LNCaP clone FGC (cell line): ENCODE measurements at places on chromosomes 3 and 15.

GRCh38 chr3:150472421-150472820, 64.3 kb downstream of the TSC22D2 start:
- no peak for DNase-seq

- DNase-seq, result no peak
These were observed 47.8 kb upstream of the CGNL1 start for GRCh38 chr15:57328479-57328878.

DNA sequence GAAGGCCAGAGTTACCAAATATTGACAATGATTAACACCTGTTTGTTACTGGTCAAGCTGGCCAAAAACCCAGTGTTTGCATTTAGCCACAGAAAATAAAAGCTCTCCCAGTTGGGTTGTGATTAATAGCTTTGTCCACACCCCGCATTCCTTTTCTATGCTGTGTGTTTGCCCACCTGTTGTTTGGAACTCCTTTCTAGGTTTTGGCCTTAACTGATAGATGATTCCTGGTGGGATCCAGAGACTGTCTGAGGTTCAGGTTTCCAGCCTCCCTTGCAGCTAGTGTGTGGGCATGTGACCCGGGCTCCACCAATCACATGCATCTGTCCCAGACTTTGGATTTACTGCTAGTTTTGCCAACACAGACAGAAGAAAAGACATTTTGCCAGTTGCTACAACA, 83.8 kb downstream of the PTPRG start:
- DNase-seq, result peak; percentile 32

GRCh38 chr3:141465221-141465620, 21.6 kb upstream of the RASA2 start:
- no peak for DNase-seq

DNA sequence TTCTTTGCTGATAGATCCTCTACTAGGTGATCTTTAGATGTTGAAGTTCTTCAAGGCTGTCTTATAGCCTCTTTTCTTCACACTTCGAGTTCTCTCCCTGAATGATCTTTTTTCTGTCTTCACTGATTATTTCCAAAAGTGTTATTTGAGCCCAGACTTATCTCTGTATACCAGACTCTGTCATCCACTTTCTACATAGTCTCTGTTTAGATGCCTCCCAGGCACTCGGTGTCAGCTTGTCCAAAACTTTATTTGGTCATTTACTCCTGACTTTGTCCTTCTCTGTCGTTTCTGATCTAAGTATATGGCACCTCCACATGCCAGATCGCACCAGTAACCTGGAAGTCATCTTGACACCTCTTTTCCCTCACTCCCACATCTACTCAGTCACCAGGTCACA, 27.6 kb downstream of the KLHL18 start:
- no peak for DNase-seq

- no peak for DNase-seq
These were observed 76.2 kb upstream of the C2CD4B start for GRCh38 chr15:62241135-62241770.

- DNase-seq, result no peak
These were observed 2.4 kb downstream of the SLC25A38 start for GRCh38 chr3:39385456-39386090.

- DNase-seq, result no peak
These were observed 74.4 kb upstream of the TMEM108 start for GRCh38 chr3:132963786-132964185.

- no peak for DNase-seq
These were observed 148.7 kb downstream of the MEX3B start for GRCh38 chr15:81897057-81897677.
